ENCODE measurements at places on chromosomes 7 and 10. TPM values are rescaled to one million over a fixed set of nuclear protein-coding genes. Genes with fewer than 3 reads are reported as not detected.

DNA sequence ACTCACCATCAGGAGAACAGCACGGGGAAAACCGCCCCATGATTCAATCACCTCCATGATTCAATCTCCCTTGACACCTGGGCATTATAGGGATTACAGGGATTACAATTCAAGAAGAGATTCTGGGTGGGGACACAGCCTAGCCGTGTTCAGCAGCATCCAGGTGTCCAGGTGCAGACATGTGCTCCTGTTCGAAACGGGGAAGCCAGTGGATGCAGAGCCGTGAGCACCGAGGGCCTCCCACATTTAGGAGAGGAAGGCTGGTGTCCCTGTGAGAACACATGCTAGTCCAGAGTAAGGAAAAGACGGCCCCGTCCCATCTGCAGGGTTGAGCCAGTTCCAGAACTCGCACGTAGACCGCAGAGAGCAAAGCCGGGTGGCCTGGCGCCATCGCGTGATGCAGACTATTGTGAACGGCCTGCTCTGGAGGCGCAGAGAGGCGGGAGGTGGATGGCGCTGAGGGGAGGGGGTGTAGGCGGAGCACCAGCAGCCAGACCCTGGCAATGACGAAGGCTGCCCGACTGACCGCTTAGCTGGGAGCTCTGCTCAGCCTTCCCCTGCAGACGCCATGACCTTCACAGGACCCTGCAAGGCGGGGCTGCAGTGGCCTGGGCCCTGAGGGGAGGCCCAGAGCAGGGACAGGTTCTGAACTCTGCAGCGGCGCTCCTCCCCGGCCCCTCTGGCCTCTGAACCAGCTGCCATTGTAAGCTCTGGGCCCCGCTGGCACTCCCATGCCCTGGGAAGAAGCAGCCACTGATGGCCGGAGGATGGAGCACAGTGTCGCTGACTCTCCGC is 141.6 kb upstream of the TCERG1L start:
- peak overlapping the region; percentile 31 for H3K27ac ChIP-seq
- no peaks in the 10 kb centered on the region for H3K36me3 ChIP-seq
- H3K27me3 ChIP-seq = peaks cover 23% of the 10 kb centered on the region
- H3K4me1 ChIP-seq = peaks cover 5% of the 10 kb centered on the region
- DNase-seq = peak; percentile 75

GRCh38 chr10:131363416-131363815 is 51.9 kb upstream of the TCERG1L start:
- H3K27me3 ChIP-seq = no peaks in the 10 kb centered on the region
- DNase-seq = no peak
- H3K4me1 ChIP-seq = no peaks in the 10 kb centered on the region
- H3K4me3 ChIP-seq = no peak overlapping the region

EIF5AL1 gene
- 1.6 TPM for polyA plus RNA-seq

GRCh38 chr7:106824458-106824857 is 40.6 kb upstream of the PIK3CG start:
- H3K4me3 ChIP-seq = no peak overlapping the region
- no peak overlapping the region for H3K27ac ChIP-seq
- H3K36me3 ChIP-seq = no peaks in the 10 kb centered on the region

PKD2L1 gene
- polyA plus RNA-seq = 0.88 TPM

AKAP9 gene
- polyA plus RNA-seq = 119 TPM

IFIT1 gene
- 8.2 TPM for polyA plus RNA-seq

TAC1 gene
- polyA plus RNA-seq = 0.38 TPM

TRPV5 gene
- polyA plus RNA-seq = not detected

CHAT gene
- 0.88 TPM for polyA plus RNA-seq

TRIM50 gene
- 10.8 TPM for polyA plus RNA-seq

AKR1B15 gene
- 14.1 TPM for polyA plus RNA-seq

DNA sequence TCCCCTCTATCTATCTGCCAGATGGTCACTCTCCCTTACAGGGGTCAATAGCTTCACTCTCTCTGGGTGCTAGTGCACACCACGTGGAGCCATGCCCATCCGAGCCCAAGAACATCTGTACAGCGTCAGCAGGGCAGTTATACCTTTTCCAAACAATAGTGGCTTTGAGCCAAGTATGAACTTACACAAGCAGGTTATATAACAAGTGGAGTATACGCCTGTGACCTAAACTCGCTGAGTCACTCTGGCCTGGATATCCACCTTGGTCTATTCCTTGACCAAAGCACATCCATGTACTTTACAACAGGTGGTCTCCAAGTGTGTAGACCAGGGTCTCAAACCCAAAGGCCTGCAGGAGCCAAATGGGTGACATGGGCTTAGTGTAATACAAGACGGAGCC is 20.3 kb downstream of the PLAC9 start:
- H3K27me3 ChIP-seq = no peaks in the 10 kb centered on the region
- peaks cover 6% of the 10 kb centered on the region for H3K4me1 ChIP-seq
- DNase-seq = no peak
- H3K4me3 ChIP-seq = no peak overlapping the region

- no peaks in the 10 kb centered on the region for H3K36me3 ChIP-seq
- no peaks in the 10 kb centered on the region for H3K4me1 ChIP-seq
- no peak for DNase-seq
- H3K27ac ChIP-seq = no peak overlapping the region
- no peak overlapping the region for H3K4me3 ChIP-seq
These were observed 62.7 kb upstream of the RNF32 start for GRCh38 chr7:156577645-156578577.

DNA sequence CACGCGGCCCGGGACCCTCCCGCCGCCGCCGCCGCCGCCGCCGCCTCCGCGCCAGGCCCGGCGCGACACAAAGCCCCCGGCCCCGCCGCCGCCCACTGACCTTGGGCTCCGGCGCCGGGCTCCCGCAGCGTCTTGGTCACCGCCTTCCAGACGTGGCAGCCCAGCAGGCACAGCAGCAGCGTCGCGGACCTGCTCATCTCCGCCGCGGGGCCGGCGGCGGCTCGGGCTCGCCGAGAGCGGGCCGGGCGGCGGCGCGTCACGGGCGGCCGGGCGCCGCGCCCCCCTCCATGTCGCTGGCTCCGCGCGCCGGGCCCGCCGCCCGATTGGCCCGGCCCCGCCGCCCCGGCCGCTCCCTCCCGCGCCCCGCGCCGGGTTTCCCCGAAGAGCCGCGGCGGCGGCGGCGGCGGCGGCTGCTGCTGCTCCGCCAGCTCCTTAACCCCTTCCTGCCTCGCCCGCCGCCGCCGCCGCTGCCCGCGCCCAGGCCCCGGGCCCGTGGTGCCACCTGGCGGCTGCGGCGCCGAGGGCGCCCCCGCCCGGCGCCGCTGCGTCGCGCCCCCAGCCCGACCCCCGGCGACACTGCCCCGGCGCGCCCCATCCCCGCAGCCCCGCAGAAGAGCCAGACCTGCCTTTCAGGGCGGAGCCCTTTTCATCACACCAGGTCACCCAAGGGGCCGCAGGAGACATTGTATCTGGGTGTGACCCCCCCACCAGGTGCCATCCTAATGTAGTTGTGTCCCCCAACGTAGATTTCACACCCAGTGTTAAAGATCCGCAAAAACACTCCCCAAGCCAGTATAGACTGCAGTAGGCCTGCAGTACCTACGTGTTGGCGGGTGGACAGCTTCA is at the start of gene FAM171A1:
TSS of gene FAM171A1 (minus strand) at position 434 of the 846 bp plus-strand sequence. CDS start at position 197, 237 bp downstream.
- H3K27me3 ChIP-seq = no peaks in the 10 kb centered on the region
- H3K36me3 ChIP-seq = no peaks in the 10 kb centered on the region
- peak within 1 kb of the TSS; percentile 60 for H3K27ac ChIP-seq
- peak; percentile 89 for DNase-seq
- peaks cover 8% of the 10 kb centered on the region for H3K4me1 ChIP-seq

PRR15 gene
- polyA plus RNA-seq = 30.2 TPM

TMEM130 gene
- polyA plus RNA-seq = 3.3 TPM

DNA sequence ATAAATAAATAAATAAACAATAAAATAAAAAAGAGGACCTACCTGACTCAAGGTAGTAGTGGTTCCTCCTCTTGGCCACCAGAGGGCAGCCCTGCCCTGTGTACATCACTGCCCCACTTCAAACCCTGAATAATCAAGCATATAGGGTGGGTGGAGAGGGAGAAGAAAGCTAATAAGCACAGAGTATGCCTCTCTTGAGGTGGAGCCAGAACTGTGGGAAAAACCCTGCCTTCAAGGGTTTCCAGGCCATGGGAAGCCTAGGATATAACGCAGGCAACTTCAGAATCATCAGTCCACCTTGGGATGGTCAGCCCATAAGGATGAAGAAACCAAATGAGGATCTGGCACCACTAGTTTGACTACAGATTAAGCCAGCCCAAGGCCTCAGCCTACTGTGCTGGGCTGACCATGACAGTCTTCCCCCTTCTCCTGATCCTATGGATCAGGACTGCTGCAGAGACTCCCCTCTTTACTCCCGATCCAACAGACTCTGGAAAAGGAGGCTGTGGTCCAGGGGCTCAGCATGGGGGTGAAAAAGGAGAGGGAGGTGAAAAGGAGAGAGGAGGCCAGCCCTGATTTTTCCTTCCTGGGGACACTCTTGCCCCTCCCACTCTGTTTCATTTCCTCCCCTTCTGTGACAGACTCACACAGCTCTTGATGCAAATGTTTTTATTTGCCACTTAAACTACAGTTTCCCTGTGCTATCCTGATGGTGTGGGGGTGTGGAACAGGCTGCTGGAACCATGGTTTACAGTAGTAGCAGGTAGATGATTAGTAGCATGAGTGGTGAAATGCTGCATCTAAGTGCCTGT is 10.1 kb downstream of the AVPI1 start:
- no peak overlapping the region for H3K4me3 ChIP-seq
- no peaks in the 10 kb centered on the region for H3K36me3 ChIP-seq
- peaks cover 3% of the 10 kb centered on the region for H3K4me1 ChIP-seq
- H3K27me3 ChIP-seq = no peaks in the 10 kb centered on the region
- peak; percentile 78 for DNase-seq

- no peak overlapping the region for H3K4me3 ChIP-seq
- no peaks in the 10 kb centered on the region for H3K27me3 ChIP-seq
- H3K4me1 ChIP-seq = no peaks in the 10 kb centered on the region
These were observed 56.3 kb downstream of the BAMBI start for GRCh38 chr10:28733647-28734046.

DNA sequence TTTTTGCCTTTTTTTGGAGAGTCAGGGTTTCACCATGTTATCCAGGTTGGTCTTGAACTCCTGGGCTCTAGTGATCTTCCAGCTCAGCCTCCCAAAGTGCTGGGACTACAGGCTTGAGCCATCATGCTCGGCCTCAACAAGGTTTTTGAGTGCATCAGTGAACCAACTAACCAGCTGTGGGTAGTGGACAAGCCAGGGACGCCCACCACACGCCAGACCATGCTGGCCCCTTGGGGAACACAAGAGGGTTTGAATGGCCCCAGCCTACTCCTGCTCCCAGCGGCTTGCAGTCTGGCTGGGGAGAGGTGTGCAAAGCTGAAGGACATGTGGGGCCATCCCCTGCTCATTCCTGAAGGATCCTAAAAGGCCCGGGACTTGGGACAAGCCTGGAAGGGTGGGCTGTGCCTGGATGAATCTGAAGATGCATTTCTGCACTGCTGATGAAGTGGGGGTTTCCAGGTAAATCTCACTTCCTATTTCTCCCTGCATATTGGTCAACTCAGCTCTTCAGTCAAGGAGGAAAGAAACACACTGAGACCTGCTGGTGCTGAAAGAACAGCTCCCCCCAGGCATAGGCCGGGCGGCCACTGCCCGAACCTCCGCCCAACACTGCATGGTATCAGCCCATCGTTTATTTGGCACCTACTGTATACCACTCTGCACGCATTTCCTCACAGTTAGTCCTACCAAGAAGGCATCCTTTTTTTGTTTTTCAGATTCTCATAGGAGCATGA is 6.9 kb downstream of the MMD2 start:
- no peak overlapping the region for H3K4me3 ChIP-seq
- DNase-seq = peak; percentile 50
- H3K27ac ChIP-seq = no peak overlapping the region
- H3K4me1 ChIP-seq = no peaks in the 10 kb centered on the region
- no peaks in the 10 kb centered on the region for H3K36me3 ChIP-seq

GRCh38 chr10:71812016-71812912 is 38.8 kb downstream of the PSAP start:
- no peaks in the 10 kb centered on the region for H3K36me3 ChIP-seq
- peak; percentile 81 for DNase-seq
- no peak overlapping the region for H3K4me3 ChIP-seq
- no peaks in the 10 kb centered on the region for H3K4me1 ChIP-seq
- no peak overlapping the region for H3K27ac ChIP-seq

DNA sequence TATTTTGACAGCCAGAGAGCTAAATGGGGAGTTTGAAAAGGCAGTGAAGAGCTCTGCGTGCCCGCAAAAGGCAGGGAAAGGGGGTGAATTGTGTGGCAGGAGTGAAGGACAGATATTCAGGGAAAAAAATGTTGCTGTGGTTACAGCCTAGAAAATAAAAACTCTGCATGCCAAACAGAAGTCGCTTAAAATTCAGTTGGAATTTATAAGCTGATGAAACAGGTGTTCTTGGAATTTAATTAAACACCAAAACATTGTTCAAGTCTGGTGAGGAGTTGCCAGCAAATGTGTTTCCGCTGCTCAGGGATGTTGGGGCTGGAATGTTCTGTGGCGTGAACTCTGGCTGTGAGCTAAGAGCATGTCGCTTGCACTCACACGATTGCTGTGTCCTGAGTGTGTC is 169.3 kb downstream of the ADRA2A start:
- DNase-seq = no peak
- H3K4me1 ChIP-seq = no peaks in the 10 kb centered on the region
- no peak overlapping the region for H3K4me3 ChIP-seq
- no peaks in the 10 kb centered on the region for H3K36me3 ChIP-seq
- no peaks in the 10 kb centered on the region for H3K27me3 ChIP-seq

- no peaks in the 10 kb centered on the region for H3K36me3 ChIP-seq
- H3K27ac ChIP-seq = peak overlapping the region; percentile 40
- peaks cover 8% of the 10 kb centered on the region for H3K4me1 ChIP-seq
- no peak overlapping the region for H3K4me3 ChIP-seq
- peaks cover 91% of the 10 kb centered on the region for H3K27me3 ChIP-seq
These were observed 2.6 kb upstream of the DLX6 start for GRCh38 chr7:97002555-97003261.

DNA sequence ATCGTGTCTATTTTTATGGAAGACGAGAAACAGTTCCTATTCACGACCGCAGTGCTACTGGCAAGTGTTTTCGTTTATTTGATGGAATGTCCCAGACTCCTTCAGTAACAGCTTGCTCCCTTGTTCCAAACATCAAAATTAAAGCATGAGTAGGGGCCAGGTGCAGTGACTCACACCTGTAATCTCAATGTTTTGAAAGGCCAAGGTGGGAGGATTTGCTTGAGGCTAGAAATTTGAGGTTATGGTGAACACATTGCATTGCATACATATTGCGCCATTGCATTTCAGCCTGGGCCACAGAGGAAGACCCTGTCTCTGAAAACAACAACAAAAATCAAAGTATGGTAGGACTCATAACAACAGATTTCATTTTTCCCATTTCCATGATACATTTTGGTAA is 22.8 kb downstream of the PTTG1IP2 start:
- no peak for DNase-seq
- H3K4me3 ChIP-seq = no peak overlapping the region
- no peaks in the 10 kb centered on the region for H3K36me3 ChIP-seq
- no peaks in the 10 kb centered on the region for H3K27me3 ChIP-seq
- H3K4me1 ChIP-seq = no peaks in the 10 kb centered on the region

DNA sequence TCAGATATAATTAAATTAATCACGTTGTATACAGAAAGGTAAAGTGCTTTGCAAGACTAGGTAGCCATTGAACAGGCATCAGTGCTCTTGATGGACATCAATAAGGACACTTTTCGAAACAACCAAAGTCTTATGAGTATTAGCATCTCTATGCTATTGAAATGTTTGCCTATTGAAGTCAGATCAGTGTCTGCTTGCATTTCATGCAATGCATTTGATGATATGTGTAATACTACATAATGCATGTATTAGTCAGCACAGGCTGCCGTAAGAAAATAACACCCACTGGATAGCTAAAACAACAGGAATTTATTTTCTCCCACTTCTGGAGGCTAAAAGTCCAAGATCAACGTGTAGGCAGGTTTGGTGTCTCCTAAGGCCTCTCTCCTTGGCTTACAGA is 209.3 kb upstream of the PLXDC2 start:
- no peaks in the 10 kb centered on the region for H3K36me3 ChIP-seq
- DNase-seq = no peak
- H3K27ac ChIP-seq = no peak overlapping the region

GRCh38 chr10:94430701-94431100 is 28.4 kb downstream of the TBC1D12 start:
- no peak for DNase-seq
- H3K27ac ChIP-seq = no peak overlapping the region
- no peak overlapping the region for H3K4me3 ChIP-seq
- no peaks in the 10 kb centered on the region for H3K36me3 ChIP-seq

Data from hepatocyte (in vitro differentiated cells).